ENCODE measurements at places on chromosomes 7 and 10.

- no peak for DNase-seq
Observed at GRCh38 chr10:17213646-17214349, 12.3 kb upstream of the TRDMT1 start.

GRCh38 chr10:92787557-92788152, 60.7 kb upstream of the EXOC6 start:
- DNase-seq: peak; percentile 31

GRCh38 chr7:159032753-159033472, 111.8 kb downstream of the VIPR2 start:
- no peak for DNase-seq

DNA sequence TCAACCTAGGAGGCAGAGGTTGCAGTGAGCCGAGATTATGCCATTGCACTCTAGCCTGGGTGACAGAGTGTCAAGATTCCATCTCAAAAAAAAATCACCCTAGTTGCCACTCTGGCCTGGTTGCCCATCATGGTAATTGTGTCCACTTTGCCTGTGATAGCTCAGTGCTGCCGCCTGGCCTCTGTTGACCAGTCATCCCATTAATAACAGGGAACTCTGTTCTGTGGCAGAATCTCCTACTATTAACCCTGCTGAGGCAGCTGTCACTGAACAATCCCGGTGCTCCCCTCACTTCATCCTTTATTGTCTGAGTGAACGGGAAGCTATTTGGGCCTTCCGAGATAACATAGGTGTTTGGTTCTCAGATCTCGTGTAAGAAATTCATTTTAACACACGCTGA, 14.6 kb downstream of the ZNF3 start:
- DNase-seq: peak; percentile 32

- DNase-seq: no peak
Observed at GRCh38 chr10:97121041-97121440, 64.7 kb downstream of the SLIT1 start.

DNA sequence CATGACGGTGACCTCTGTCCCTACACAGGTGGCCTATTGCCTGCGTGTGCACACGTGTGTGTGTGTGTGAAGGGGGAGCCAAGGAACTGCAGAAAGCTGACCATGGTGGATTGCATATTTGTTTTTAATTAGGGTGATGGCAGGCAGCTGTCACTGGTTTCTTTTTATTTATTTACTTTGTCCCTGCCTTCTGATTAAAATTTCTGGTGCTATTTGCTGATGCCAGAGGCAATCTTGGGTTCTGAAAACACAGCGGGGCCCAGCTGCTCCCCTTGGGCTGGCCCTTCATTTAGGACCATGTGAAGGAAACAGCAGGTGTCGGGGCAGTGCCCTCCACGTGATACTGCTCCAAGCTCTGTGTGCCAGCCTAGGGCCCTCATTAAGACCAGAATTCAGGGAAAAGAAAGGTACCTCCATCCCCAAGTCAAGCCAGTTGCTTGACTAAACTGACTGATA, 71.3 kb upstream of the PODXL start:
- no peak for DNase-seq

DNA sequence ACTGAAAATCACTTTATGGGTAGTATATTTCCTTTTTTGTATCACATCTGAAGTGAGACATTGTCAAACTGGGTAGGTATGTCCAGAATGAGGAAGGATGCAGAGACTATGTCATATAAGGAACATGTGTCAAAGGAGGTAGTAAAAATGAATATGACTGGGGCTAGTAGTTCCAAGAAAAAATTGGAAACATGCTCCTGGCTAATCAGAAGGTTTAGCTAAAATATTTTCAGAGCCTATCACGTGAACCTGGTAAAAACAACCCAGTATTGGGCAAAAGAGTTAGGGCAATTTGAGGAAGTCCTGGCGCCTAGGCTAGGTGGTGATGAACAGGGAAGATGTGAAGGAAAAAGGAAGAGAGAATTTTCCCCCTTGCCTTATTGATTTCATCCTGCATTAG, 26.4 kb downstream of the ENTPD1 start:
- no peak for DNase-seq

GRCh38 chr10:122204691-122205489, 66.2 kb upstream of the BTBD16 start:
- no peak for DNase-seq

DNA sequence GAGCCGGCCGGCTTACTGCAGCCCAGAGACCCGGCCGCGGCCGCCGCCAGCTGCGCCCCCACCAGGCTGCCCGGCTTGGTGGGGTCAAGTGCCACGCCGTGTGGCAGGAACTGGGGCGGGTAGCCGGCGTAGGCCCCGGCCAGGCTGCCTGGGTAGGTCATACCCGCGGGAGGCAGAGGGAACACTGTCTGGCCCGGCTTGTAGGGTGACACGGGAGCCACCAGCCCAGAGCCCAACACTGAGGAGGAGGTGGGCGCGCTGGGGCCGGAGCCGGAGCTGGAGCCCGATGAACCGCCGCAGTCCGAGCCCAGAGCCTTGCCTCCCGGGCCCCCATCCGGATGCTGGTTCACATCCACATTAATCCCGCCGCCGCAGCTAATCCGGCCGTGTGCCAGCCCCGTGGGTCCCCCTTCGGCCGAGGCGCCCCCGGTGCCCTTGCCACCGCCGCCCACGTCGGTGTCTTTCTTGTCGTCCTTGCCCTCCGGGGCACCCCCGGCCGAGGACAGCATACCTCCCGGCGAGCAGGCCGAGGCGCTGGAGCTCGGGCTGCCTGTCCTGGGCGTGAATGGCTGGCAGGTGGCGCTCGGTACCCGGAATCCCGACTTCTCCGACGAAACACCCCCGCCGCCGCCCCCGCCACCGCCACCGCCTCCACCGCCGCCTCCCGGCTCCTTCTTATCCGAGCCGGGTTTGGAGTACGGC, 2.0 kb downstream of the ZNF503 start:
- peak; percentile 68 for DNase-seq

- no peak for DNase-seq
Observed at GRCh38 chr7:149622444-149623210, 125.0 kb upstream of the ZNF746 start.

GRCh38 chr10:69712342-69712741, 82.3 kb downstream of the FAM241B start:
- DNase-seq: no peak

Measured in iPS-NIHi11 (cell line).